Upper lobe of left lung (tissue), 6 donors: ENCODE measurements at places on chromosomes 5 and 9. TPM values are rescaled to one million over a fixed set of nuclear protein-coding genes. Genes with fewer than 3 reads are reported as not detected.

The GCNT4 gene
- total RNA-seq: 3.0 TPM

The ACTBL2 gene
- total RNA-seq: not detected

The DAP gene
- total RNA-seq: 38.8 TPM

The FGF1 gene
- total RNA-seq: 1.3 TPM

The BAAT gene
- not detected for total RNA-seq

The CACFD1 gene
- 34.6 TPM for total RNA-seq

The TAF11L10 gene
- not detected for total RNA-seq

DNA sequence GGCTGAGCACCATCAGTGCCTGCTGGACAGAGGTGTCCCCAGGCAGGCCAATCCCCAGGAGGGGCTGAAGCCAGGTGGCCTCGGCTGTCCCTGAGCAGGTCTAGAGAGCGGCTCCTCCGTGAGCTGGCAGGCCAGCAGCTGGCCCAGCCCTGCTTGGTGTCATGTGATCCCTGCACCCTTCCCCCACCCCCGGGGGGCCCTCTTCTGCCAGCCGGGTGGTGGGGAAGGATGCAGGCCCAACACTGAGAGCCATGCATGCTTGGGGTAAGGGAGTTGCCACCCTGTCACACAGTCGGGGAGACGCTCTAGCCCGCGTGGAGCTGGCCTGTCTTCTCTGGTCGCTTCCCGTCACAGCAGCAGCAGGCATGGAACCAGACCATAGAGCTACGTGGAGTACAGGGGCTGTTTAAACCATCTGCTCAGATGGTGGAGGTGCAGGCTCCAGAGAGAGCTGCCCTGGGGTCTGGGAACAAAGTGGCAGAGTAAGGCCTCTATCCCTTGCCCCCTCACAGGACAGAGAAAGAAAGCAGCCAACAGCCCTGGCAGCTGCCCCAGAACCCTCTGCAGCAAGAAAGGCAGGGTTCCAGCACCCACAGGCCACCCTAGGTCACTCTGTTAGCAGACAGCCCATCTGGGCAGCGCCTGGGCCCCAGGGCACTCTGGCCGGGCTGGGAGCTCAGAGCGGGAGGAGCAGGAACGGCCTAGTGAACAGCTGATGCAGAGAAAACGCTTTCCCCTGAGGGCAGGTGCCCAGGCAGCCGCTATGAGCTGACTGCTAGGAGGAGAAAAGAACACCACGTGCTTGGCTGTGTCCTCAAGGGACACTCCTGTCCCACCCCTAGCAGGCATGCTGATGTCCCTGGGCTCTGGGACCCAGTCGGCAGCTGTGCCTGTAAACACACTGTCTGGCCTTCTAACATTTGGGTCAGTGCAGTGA, 6.8 kb downstream of the RALGDS start:
- H3K36me3 ChIP-seq: peaks cover 21% of the 10 kb centered on the region
- peaks cover 78% of the 10 kb centered on the region for H3K4me1 ChIP-seq
- no peak overlapping the region for H3K4me3 ChIP-seq
- H3K27me3 ChIP-seq: no peaks in the 10 kb centered on the region

DNA sequence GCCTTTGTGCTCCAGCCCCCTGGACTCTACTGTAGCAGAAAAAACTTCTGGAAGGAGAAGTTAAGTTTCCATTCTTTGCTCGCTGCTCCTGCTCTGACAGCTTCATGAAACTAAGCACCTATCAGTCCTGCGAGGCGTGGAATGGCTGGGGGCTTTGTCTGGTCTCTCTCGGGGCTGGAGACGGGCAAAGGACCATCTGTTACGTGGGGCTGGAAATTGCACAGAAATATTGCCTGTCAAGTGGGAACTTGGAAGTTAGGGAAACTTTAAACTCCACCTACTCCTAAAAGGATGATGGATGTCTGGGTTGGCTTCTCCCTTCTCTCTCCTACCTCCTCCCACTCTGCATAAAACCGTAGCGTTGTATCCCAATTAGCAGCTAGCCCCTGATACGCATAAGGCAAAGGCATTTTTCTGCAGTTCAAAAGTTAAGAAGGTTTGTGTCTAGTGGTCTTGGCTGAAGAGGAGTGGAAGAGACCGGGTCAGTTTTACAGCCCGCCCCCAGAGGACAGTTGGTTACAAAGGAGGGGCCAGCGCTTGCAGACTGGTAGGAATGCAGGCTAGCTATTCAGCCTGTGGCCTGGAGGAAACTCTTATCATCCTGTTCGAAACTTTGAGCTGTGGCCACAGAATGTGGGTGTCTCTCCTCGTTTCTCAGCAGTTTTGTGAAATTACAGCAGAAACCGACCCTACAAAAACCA, 1.3 kb downstream of the FBXL7 start:
- H3K27ac ChIP-seq: peak overlapping the region; percentile 89
- peak overlapping the region; percentile 74 for H3K4me3 ChIP-seq
- peaks cover 15% of the 10 kb centered on the region for H3K4me1 ChIP-seq
- H3K36me3 ChIP-seq: no peaks in the 10 kb centered on the region
- peak; percentile 36 for DNase-seq
- no peaks in the 10 kb centered on the region for H3K27me3 ChIP-seq

DNA sequence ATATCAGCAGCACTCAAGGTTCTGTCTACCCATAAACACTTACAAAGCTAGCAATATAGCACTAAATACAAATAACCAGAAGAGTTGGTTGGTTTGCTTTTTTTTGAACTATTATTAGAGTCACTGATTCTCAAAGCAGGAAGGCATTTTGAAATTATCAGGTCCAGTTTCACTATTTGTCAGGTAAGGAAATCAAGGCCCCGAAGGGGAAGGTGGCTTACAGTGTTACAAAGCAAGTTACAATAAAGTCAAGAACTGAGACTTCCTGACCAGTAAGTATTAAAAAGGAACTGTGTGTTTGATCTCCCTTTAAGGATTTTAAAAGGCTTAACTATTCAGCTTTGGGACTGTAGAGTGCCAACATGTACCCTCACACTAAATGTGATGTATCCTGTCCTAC, 10.8 kb downstream of the C5orf15 start:
- H3K4me1 ChIP-seq: no peaks in the 10 kb centered on the region
- H3K27ac ChIP-seq: no peak overlapping the region
- no peak overlapping the region for H3K4me3 ChIP-seq
- no peaks in the 10 kb centered on the region for H3K27me3 ChIP-seq
- no peak for DNase-seq

DNA sequence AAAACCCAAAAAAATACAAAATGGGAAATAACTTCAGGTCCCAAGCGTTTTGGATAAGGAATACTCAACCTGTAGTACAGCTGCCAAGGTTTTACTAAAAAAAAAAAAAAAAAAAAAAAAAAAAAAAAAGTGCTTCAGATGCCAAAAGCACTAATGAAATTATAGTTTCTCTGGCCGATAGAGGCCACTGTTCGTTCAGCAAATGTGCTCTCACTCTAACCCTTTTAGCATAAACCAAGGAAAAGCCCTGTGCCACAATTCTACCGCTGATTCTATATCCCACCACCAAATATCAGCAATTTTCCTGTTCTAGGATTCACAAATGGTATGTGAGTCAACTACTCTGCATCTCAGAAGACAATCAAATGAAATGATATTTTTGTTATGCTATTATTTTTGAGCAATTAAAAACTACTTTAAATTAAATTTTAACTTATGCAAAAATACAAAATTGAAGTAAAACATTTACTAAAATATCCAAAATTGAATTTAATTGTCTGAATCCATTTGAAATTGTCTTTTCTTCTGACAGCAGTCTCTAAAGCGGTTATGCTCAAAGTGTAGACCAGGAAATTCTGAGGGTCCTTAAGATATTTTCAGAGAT, 79.8 kb downstream of the RICTOR start:
- H3K36me3 ChIP-seq: no peaks in the 10 kb centered on the region
- H3K4me1 ChIP-seq: no peaks in the 10 kb centered on the region
- DNase-seq: no peak
- H3K4me3 ChIP-seq: no peak overlapping the region

GRCh38 chr9:130666393-130667119, 2.2 kb downstream of the PRDM12 start:
- H3K36me3 ChIP-seq: no peaks in the 10 kb centered on the region
- DNase-seq: peak; percentile 82
- H3K4me3 ChIP-seq: no peak overlapping the region
- peaks cover 34% of the 10 kb centered on the region for H3K4me1 ChIP-seq
- H3K27me3 ChIP-seq: no peaks in the 10 kb centered on the region

- H3K27ac ChIP-seq: no peak overlapping the region
- H3K4me1 ChIP-seq: no peaks in the 10 kb centered on the region
- no peaks in the 10 kb centered on the region for H3K36me3 ChIP-seq
- H3K27me3 ChIP-seq: no peaks in the 10 kb centered on the region
These were observed 46.1 kb downstream of the VCAN start for GRCh38 chr5:83517688-83518085.

DNA sequence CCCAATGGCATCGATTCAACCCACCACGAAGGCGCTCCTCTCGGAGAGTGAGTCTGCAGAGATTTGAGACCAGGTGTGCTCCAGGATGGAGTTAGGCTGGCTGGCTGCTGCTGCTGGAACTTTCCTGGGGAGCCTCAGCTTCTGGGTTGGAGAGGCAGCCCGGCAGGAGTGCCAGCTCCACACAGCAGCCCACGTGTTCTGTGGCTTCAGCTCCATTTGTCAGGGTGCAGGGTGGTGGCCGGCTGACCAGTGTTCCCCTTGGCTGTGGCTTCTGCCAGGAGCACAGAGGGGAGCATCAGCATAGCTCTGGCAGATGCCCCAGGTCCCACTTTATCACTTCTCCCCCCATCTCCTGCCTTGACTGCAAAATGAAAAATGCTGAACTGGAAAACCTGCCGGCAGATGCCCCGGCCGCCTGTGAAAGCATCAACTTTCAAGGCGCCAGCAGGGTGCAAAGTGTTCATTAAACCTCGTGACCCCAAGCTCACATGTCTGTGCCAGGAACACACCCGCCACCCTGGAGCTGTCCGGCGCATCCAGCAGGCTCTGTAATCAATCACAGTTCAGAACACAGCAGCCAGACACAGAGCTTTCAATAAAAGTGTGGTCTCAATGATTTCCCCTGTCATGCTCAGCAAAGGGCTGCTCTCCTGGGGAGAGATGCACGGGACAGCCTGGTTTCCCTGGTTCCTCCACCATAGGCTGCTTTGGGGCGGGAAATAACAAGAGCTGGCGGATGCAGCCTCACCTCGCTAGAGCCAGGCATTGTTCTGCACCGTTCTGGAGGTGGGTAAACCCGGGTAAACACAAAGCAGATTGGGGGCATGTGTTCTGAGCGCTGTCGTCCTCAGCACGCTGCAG, 53.2 kb downstream of the TRIP13 start:
- no peaks in the 10 kb centered on the region for H3K36me3 ChIP-seq
- no peaks in the 10 kb centered on the region for H3K27me3 ChIP-seq
- no peaks in the 10 kb centered on the region for H3K4me1 ChIP-seq

- H3K27me3 ChIP-seq: no peaks in the 10 kb centered on the region
- DNase-seq: no peak
- H3K36me3 ChIP-seq: no peaks in the 10 kb centered on the region
- H3K4me1 ChIP-seq: no peaks in the 10 kb centered on the region
- H3K27ac ChIP-seq: no peak overlapping the region
These were observed 230.0 kb upstream of the IRX1 start for GRCh38 chr5:3365501-3366215.

GRCh38 chr5:120540097-120540496, 76.0 kb downstream of the PRR16 start:
- no peaks in the 10 kb centered on the region for H3K27me3 ChIP-seq
- no peak overlapping the region for H3K4me3 ChIP-seq
- DNase-seq: no peak

DNA sequence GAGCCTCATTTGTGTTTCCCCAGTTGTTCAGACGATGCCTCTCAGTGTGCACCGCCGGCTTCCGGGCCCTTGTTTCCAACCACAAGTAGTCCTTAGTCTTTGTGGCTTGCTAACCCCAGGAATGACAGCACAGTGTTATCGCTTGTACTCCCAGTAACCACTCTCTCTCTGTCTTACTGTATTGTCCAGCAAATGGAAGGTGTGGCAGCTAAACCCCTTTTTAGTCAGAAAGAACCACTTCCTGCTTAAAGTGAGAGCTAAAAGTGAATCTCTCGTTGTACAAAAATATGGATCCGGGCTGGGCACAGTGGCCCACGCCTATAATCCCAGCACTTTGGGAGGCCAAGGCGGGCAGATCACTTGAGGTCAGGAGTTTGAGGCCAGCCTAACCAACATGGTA, 61.3 kb downstream of the ENC1 start:
- DNase-seq: no peak
- peaks cover 20% of the 10 kb centered on the region for H3K4me1 ChIP-seq
- no peaks in the 10 kb centered on the region for H3K36me3 ChIP-seq
- no peaks in the 10 kb centered on the region for H3K27me3 ChIP-seq

DNA sequence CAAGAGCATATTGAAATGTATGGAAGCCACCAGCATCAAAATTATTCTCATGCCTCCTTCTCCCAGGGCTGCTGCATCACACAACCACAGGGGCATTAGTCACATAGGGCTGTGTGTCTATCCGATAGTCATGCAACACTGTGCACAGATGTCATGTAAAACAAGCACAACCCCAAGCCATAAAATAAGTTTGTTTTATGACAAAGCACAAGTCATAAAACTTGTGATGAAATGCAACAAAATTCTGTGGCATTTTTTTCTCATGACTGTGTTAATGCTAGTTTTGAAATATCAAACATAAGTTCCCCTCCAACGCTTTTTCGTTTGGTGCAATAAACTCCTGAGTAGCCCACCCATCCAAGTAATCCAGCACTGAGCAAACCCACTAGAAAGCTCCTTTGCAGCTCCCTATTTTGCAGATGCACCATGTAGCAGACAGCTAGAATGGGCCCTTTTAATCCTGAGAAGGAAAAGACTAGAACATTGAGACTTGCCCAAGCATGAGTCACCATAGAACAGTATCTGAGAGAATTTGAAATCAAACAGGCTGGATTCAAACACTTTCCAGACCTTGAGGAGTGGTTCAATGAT, 93.3 kb upstream of the ZNF366 start:
- H3K27ac ChIP-seq: peak overlapping the region; percentile 66
- H3K36me3 ChIP-seq: no peaks in the 10 kb centered on the region
- no peaks in the 10 kb centered on the region for H3K27me3 ChIP-seq
- H3K4me3 ChIP-seq: no peak overlapping the region
- peak; percentile 38 for DNase-seq

DNA sequence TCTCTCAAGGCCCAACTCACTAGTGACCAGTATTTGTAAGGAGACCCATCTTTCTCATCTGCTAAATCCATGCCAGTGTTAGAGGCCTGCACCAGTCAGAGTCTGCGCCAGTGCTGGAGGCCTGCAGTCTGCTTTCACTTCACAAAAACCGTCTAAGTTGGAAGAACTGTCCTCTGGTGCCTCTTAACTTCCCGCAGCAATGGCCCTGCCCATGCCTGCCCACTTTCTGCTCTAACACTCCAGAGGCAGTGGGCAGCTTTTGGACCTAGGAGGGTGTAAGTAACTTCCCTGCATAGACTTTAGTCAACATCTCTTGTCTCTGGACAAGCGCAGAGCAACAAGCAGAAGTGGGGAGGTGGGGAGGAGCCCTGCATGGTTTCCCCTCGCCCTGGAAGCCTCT, 152.9 kb downstream of the AUH start:
- H3K27me3 ChIP-seq: no peaks in the 10 kb centered on the region
- DNase-seq: no peak
- H3K27ac ChIP-seq: peak overlapping the region; percentile 79

GRCh38 chr5:38847559-38848347, 1.9 kb downstream of the OSMR start:
- no peaks in the 10 kb centered on the region for H3K36me3 ChIP-seq
- H3K4me3 ChIP-seq: peak overlapping the region; percentile 90
- DNase-seq: no peak
- H3K27me3 ChIP-seq: peaks cover 2% of the 10 kb centered on the region
- peak overlapping the region; percentile 93 for H3K27ac ChIP-seq

- DNase-seq: no peak
- H3K4me3 ChIP-seq: no peak overlapping the region
- peaks cover 16% of the 10 kb centered on the region for H3K4me1 ChIP-seq
- no peak overlapping the region for H3K27ac ChIP-seq
- H3K27me3 ChIP-seq: no peaks in the 10 kb centered on the region
- no peaks in the 10 kb centered on the region for H3K36me3 ChIP-seq
These were observed 461.4 kb downstream of the ZNF608 start for GRCh38 chr5:124285071-124285470.
